CD4-positive, alpha-beta T cell treated with Interleukin-6 at 100 ng/mL for 8 hours (primary cell): ENCODE measurements at places on chromosomes 4 and X.
A peak's percentile ranks its signal among the peaks of the same experiment; 100 is the strongest.

DNA sequence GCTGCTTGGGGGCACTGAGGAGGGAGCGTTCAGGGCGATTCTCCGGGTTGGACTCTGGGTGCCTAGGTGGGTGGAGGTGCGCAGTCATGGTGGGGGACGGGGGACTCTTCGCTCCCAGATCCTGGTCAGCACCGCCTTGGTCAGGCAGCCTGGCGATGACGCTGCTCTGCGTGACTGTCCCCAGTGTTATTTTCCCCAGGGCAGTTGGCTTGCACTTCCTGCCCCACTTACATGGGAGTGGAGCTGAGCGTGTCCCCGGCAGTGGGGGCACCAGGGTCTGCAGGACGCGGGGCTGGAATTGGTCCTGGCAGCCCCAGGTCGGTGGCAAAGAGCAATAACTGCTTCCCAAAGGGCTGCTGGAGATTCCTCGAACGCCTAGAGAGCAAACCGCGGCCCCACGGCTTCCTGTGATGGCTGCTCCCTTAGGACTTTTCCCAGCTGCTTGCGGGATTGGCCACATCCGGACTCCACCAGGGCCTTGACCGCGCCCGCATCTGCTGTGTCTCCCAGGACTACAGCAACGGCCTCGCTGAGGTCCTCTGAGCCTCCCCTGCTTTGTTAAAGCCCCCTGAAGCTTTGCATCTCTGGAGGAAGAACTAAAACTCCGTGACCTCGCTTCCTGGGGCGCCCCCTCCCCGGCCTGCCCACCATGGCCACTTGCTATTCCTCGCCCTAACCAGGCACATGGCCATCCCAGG, 35.3 kb upstream of the GPR78 start:
- no peak for DNase-seq

DNA sequence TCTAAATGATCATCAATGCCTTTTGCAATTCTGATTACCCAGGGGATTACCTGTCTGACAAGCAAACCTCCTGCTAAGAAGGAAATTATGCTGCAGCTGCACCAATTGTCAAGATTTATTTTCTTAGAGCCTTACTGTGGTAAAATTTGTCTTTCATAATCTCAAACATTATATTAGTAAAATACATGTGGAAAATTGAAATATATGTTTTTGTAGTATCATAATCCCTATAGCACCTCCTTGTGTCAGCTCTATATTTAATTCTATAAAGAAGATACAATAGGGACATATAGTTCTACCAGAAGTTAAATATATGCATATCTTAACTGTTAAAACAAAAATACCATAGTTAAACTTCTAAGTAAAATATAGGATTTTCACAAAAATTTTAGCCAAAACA, 655.6 kb upstream of the PCDH10 start:
- DNase-seq, result no peak

DNA sequence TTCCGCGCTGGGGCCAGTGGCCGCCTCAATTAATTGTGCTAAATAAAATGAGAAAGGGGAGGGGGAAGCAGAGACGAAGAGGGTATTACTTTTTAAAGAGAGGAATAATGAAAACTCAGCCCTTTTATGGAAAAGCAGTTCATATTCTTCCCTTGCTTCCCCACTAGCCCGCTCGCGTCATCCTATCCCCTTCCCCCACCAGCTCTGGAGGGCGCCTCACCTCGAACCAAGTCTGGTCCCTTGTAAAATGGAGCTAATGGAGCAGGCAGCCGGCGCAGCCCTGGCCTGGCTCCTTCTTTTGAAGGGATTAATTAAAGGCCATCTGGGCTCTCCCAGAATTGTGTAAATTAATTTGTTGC, 511 bp upstream of the NKX6-1 start:
- DNase-seq, result no peak

- no peak for DNase-seq
These were observed 39.7 kb downstream of the ENPEP start for GRCh38 chr4:110515676-110516075.

- DNase-seq, result no peak
These were observed 111.3 kb downstream of the ARHGAP10 start for GRCh38 chr4:147843162-147843561.

GRCh38 chrX:97860226-97860625, 976.5 kb downstream of the RPA4 start:
- DNase-seq, result no peak

DNA sequence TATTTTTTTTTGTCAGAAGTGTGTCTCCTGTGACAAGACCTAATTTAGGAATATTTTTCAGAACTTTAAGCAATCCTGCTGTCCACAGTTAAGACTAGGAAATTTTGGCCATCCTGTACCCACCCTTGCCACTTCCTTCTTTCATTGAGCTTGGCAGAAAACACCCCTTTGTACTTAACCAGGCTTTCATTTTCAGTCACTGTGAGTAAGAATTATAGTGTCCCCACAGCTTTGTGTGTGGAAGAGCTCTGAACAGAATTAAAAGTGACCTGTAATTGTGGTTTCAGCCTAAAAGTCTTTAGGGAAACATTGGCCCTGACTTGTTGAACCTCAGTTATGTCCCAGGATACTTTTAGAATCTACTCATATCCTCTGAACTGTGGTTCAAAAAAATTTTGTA, 153.7 kb upstream of the BMP3 start:
- DNase-seq, result no peak

GRCh38 chr4:147123146-147123545, 177.5 kb upstream of the TTC29 start:
- no peak for DNase-seq

GRCh38 chr4:124854968-124855367, 142.4 kb upstream of the ANKRD50 start:
- DNase-seq, result no peak

DNA sequence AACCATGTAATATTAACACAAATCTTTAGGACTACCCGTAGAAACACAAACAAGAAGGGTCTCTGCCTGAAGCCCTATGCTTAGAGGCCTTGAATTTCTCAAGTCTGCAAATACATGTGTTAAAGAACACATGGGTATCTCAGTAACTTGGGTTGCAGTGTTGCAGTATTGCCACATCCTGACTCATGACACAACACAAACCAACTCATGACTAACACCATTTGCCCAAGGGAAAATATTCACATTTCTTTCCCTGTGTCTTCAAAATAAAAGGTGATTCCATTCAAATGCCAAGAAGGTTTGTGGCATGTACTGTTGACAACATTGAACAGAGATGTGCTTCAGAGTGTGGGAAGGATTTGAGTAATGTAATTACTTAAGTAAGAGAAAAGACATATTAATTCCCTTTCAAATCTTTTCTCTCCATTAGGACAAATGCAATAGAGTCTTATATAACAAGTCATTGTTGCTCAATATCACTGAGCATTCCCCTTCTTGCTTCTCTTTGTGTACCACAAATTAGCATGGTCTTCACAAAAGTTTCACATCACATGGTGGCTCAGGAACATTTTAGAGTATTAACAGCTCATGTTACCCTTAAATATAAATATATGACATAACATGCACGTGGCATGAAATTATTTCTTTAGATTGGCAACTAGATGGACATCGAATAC, 487.1 kb downstream of the STPG2 start:
- no peak for DNase-seq

GRCh38 chr4:39527296-39528060, at the start of gene UGDH:
Gene UGDH (minus strand): TSS chr4:39527439. CDS start chr4:39521512, 5,927 bp downstream.
- DNase-seq, result peak; percentile 88

- DNase-seq, result no peak
These were observed 159.6 kb upstream of the WDR1 start for GRCh38 chr4:10276152-10276551.

DNA sequence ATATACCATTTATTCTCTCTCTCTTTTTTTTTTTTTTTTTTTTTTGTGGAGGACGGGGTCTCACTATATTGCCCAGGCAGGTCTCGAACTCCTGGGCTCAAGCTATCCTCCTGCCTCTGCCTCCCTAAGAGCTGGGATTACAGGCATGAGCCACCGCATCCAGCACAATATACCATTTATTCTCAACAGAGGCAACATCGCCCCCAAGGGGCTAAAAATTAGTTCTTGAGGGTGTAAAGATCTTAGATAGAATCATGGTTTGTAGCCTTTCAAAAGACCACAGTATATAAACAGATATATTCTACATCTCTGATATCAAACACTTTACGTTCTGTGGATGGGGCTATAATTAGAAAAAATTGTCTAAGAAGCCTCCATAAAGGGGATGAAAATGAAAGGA, 39.8 kb upstream of the TCEAL2 start:
- no peak for DNase-seq

- DNase-seq, result no peak
These were observed 46.6 kb upstream of the CDX4 start for GRCh38 chrX:73400136-73400748.

GRCh38 chr4:123528501-123529277, 132.1 kb downstream of the SPRY1 start:
- no peak for DNase-seq

- no peak for DNase-seq
These were observed 220.9 kb upstream of the PSAPL1 start for GRCh38 chr4:7655511-7656243.

- no peak for DNase-seq
These were observed 35.7 kb downstream of the AFAP1 start for GRCh38 chr4:7903791-7904516.

- no peak for DNase-seq
These were observed 124.0 kb downstream of the ARHGAP24 start for GRCh38 chr4:85598936-85599335.

DNA sequence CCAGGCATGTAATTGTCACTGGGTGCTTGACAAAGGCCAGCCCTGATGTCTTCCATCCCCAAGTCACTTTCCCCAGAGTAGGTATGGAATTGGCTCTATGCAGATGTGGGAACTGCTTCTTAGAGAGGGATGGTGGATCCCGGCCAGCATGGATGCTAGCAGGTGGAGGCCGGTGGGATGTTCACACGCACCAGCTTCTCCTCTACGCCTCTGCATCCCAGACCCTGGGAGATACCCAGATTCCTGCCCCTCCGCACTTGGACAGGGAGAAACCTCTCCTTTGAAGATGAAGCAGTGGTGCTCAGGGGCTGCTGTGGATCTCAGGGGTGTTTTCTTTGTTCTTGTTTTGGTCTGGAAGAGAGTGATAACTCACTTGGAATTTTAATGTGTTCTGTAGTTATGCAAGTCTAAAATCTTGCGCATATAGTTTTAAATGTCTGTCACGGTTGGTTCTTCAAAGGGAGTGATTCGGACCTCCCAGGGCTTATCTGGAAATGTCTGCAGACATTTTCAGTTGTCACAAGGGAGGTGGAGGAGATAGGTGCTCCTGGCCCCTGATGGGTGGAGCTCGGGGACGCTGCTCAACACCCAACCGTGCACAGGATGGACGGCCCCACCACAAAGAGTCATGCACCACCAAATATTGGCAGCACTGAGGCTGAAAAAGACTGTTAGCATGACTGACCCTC, 308.0 kb downstream of the DHRSX start:
- DNase-seq, result no peak

DNA sequence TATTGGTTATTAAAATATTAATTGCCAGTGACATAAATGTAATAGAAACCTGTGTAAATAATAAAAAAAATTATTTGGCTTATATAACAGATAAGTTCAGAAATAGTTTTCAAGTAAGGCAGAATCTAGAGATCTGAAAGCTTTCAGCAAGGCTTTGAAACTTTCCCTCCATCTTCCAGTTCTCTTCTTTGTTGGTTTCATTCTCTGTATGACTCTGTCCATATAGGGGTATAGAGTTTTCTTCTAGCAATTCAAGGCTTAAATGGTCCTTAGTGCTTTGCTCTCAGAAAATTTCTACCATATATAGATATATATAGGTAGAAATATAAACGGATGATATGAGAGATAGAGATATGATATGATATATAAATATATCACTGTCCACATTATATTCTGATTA, 160.5 kb upstream of the GABRA2 start:
- DNase-seq, result no peak

DNA sequence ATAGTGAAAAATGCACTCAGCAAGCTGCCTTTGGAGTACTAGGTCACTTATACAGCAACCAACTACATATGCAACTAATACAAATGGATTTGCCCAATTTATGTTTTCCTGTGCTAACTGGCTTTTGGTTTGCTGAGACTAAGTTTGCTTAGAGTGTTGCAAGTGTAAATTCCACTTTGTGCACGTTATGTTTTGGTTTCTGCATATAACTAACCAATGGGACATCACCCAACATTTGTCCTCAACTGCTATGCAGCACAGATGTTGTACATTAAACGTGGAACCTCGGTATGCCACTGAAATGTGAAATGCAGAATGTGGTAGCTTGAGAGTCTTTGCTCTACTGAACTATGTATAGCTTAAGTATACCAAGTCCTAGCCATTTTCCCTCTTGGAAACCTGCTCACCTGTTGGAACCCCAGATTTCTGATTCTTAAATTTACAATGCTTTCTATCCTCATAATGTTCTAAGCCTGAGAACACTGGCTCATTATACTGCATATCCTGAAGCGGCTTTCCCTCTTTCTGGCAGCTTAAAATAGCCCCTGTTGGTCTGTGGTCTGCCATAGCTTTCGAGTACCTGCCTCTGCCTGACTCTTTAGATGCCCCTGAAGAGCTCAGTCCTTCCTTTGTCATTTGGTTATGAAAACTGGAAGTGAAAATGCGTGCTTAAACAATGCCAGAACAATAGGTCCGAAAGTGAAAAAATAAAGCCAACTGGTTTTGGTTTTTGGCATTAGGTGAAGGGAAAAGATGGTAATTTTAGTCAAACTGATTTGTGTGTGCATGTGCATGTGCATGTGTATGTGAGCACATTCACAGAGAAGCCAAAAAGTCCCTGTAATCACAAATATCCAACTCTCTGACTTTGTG, 158.0 kb downstream of the SH2D1A start:
- no peak for DNase-seq

DNA sequence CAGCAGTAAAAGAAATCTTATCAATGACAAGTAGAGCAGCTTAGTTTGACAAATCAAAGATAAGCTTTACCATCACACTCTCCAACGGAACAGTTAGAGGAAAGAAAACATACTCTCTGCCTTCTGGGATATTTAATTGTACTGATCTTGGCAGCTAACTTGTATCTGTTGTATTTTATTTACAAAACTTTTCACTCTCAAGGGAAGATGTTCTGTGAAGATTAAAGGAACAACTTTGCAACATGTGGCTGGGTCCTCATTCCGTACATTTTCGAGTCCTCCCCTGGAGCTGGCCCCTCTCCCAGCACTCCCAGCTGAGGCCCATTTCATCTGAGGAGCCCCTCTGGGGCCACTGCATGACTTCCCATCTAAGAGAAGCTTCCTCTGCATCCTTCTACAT, 74.4 kb downstream of the RPS3A start:
- no peak for DNase-seq

DNA sequence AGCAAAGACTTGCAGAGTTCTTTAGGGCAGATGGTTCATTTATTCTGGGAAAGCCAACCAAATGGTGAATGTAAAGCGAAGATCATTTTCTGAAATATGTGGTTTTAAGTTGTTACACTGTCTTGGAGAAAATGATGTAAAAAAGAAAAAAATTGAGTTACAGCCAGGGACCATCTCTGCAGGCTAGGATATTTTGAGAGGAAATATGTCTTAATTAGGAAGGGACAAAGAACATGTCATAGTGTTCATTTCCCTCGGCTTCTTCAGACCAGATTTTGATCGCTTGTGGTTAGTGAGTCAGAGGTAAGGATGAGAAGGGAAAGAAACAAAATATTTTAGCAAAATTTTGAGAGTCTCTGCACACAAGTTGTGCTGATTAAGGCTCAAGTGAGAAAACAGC, 59.0 kb upstream of the C1QTNF7 start:
- DNase-seq, result no peak

- DNase-seq, result no peak
These were observed 26.8 kb downstream of the DAPP1 start for GRCh38 chr4:99843413-99843812.

- DNase-seq, result no peak
These were observed 7.5 kb downstream of the CLDN2 start for GRCh38 chrX:106927700-106928099.

GRCh38 chrX:154987940-154988339, 34.6 kb downstream of the F8 start:
- no peak for DNase-seq

- peak; percentile 46 for DNase-seq
These were observed at the start of gene SETD7 for GRCh38 chr4:139556071-139556723. Gene SETD7 (minus strand): TSS chr4:139556219. CDS start chr4:139556137, 82 bp downstream.
